NCI-H510A treated with DMSO at 0.1 percent for 48 hours (cell line): ENCODE measurements at places on chromosomes 5 and 9.

DNA sequence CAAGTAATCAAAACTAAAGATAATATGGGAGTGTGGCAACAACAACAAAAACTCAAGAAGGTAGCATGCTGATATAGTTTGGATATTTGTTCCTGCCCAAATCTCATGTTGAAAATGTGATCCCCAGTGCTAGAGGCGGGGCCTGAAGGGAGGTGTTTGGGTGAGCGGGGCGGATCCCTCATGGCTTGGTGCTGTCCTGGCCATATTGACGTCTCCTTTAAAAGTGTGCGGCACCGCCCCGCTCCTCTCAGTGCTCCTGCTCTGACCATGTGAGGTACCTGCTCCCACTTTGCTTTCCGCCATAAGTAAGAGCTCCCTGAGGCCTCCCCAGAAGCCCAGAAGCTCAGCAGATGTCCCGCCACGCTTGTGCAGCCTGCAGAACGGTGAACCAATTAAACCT lies 25.6 kb downstream of the MED27 start:
- peak; percentile 59 for DNase-seq

DNA sequence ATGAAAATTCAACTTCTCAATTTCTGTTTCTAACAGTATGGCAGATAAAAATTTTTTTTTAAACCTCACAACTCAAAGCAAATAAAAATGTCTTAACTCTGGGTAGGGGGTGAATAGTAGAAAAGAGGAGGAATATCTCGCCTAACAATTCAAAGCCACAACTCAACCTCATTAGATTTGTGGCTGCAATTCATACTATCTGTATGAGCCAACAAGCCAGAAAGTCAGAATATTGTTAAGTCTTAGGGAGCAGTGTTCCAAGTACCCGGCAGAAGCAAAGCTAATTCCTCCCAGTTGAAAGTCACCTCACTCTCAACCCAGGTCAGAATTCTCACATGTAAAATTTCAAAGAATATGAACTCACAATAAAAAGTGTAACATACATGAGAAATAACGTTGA lies 15.0 kb downstream of the PJA2 start:
- DNase-seq, result no peak

GRCh38 chr5:172920447-172920849 lies 38.8 kb upstream of the RPL26L1 start:
- no peak for DNase-seq

DNA sequence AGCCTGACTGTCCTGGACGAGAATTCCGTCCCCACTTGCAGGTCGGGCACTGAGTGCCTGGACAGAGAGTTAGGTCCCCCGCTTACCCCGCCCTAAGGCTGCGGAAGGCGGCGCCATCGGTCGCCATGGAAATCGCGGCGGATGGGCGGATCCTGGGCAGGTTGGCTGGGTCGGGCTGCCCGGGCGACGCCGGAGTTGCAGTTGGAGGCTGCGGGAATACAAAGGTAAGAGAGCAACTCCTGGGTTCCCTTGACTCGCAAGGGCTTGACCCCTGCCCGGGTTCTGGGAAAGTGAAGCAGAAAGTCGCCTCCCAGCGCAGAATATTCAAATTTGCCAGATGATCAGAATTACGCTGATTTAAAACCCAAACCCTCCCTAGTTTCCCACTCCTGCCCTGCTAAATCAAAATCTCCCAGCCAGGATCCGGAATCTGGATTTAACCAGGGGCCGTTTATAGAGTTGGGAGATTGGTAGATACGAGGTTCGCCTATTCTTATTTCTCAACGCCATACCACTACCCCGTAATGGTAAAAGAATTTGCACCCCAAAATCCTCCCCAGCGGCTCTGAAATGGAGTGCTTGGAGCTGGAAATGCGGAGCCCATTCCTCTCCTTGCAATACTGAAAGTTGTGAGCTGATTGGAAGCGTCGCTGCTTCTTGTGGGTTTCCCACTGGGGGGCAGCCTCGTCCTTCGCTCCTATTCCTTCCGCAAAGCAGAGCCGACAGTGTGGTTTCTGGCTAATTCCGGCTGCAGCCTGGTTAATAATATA lies 156.4 kb upstream of the RASEF start:
- DNase-seq, result peak; percentile 86

- DNase-seq, result no peak
These were observed 2227.5 kb upstream of the C9orf72 start for GRCh38 chr9:29800821-29801220.

- no peak for DNase-seq
These were observed 29.9 kb downstream of the TMC1 start for GRCh38 chr9:72551306-72551705.

DNA sequence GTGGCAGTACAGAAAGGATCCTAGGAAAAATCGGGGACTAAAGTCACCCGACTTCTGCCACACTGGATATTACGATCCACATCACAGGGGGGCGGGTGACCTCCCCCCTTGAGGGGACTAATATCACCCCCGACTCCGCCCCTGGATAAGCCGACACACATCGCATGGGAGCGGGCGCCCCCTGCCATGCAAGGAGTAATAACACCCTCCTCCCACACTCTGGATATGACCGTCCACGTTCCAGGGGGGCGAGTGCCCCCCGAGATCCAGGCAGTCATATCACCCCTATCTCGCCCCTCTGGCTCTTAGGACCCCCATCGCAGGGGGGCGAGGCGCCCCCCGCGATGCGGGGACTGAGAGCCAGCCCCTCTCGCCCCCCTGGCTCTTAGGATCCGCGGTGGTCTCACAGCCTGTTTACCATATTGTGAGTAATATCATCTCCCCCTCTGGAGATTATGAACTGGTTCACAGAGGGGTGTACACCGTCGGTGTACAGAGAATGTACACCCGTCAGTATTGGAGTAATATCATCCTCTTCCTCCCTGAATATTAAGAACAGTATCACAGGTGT lies 423.0 kb downstream of the DIRAS2 start:
- no peak for DNase-seq

DNA sequence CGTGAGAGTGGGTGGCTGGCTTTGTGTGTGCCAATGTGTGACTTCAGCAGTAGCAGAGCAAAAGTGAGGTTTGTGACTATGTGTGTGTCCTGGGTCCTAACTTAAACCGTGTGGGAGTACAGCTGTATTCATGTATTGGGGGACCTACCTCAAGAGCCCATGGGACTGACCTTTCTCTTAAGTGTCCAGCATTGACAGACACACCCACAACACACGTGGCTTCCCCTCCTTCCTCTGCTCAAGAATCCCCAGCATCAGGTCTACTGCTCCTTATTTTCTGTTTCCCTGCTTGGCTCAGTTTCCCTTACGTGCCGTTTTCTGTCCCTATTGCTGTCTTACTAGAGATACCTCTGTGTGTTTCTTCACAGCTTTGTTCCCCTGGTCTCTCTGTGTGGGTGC lies 616 bp downstream of the IL11RA start:
- no peak for DNase-seq

DNA sequence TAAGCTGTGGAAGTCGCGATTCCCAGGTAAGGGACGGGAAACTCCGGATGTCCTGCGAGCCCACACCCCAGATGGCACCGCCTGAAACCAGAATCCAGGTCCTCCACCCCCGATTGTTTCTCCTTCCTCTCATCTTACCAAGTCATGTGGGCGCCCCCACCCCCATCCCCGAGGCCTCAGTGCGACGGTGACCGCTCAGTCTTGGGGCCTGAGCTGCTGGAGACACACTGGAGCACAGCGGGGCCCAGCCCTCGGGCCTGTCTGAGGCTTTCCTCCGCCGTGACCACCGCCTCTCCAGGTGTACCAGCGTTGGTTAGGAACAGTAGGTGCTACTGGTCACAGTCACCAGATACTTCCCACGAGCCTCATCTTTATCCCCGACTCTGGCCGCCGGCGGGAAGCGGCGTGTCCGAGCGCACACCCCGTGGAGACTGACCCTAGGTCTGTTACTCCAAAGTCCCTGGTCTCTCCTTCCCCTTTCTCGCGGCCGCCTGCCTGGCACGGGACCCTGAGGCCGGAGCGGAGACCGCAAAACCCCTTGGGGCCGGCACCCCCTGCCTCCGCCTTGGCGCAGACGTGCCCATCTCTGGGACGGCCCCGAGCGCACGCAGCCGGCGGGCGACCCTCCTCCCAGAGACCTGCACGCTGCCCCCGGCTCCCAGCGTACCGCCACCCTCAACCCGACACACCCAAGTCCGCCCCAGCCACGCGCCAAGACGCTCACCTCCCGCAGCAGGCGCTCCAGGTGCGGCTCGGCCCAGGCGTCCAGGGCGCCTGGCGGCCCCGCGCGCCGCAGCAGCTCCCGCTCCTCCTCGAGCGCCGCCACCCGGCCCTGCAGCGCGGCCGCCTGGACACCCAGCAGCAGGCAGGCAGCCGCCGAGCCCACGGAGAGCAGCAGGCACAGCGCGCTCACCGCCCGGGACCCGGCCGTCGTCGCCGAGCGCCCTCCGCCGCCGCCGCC lies 733 bp downstream of the COL23A1 start:
- no peak for DNase-seq

DNA sequence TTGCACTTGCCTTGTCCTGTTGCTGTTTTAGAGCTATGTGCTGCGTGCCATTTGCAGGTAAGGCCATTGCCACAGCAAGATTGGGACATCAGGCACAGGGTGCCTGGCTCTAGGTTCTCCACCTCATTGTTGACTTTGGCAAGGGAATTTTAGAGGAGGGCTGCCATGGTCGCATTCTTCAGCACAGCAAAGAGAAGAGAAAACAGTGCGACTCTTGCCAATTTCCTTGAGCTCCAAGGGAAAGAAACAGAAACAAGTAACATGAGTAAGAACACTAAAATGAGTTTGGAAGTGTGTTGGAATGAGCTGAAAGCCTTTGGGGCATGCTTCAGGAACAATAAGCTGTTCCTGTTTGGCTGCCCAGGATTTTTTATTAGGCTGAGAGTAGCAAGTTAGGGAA lies 188.1 kb upstream of the IL12B start:
- DNase-seq, result no peak

DNA sequence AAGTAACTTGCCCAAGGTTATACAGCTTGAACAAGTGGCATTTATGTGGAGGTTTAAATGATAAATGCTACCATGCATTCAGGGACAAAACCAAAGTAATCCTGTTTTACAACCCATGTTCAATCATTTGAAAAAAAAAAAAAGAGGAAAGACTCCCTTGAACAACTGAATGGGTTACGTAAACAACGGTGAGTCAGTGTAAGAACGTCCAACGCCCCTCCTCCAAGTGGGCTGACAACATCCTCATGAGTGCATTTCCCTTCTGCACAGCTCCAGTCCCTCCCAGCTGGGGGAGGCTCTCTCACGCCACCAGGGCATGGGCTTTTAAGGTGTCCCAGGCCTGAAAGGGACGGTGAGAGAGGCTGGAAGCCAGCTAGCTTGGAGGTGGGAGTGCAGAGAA lies 90.0 kb downstream of the PRRT1B start:
- DNase-seq, result peak; percentile 59

- no peak for DNase-seq
These were observed 2.0 kb upstream of the RALGDS start for GRCh38 chr9:133122935-133123611.

DNA sequence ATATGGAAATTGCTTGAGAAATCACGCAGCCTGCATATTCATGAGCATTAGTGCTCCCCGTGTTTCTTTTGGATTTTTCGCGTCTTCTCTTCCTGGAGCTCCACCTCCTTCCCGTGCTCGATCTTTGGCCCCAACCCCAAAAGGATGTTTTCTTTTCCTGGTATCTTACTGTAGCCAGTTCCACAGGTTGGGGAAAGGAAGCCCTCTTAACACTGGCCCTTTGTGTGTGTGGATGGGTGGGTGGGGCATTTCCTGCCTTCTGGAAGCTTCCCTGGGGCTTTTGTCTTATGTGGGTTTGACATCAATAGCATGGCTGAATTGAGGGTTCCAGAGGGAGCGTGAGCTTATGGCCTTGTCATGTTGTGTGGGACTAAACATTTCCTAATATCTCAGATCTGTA lies 21.9 kb downstream of the STXBP1 start:
- no peak for DNase-seq

DNA sequence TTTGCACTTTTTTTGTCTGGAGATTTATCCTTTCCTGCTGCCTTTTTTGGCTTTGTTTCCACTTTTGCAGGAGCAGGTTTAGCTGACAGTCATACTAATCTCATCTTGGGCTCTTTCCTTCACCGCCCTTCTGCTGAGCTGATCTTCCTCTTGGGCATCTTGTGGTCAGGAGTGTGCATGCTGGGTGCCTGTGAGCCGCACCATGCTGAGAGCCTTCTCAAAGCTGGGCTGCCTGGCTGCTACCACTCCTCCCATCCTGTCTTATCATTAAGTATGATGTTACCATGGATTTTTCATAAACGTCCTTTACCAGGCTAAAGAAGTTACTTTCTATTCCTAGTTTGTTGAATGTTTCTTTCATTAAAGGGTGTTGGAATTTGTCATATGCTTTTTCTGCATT lies 49.5 kb upstream of the MCCC2 start:
- no peak for DNase-seq

DNA sequence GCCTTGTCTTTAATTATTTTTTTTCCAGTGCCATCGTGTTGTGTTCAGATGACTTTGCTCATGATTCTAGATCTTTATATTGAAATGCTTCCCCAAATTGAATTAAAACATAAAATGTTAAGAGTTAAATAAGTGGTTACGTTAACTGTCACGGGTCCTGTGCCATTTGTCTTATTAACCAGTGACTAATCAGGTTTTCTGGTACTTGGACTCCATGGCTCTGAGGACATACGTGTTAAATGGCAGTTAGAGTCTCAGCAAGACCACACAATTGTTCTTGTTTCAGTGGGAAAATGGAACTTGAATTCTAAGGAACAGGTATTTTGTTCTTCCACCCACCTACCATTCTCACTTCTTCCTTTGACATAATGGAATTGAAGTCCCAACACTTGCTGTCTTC lies 32.8 kb downstream of the ENTREP1 start:
- no peak for DNase-seq

DNA sequence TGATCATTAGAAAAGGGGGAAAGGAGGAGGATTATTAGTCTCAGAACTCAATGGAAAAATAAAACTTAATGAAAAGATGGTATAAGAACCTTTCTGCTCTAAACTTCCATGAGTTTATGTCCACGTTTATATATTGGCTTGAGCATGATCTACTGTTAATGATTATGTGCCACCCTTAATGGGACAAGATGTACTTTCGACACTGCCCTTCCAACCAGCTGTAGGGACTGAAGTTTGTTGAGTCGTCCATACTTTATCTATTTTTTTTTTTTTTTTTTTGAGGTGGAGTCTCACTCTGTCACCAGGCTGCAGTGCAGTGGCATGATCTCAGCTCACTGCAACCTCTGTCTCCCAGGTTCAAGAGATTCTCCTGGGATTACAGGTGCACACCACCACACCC lies 25.0 kb upstream of the GABRP start:
- DNase-seq, result no peak

DNA sequence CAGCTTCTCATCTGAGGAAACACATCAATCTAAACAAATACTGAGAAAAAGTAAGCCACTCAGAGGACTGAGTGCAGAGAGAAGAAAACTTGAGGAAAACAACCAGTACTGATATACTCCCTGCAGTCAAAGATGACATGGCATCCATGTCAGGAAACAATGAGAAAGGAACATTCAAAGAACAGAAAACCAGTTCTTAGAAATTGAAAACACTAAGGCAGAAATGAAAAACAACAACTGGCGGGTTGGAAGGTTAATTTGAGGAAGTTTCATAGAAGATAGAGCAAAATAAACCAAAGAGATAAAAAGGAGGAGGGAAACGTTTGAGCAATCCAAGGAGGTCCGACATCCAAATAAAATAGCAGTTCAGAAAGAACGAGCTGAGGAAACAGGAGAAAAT lies 475.2 kb downstream of the HINT1 start:
- no peak for DNase-seq

GRCh38 chr5:160539431-160539830 lies 117.8 kb downstream of the PTTG1 start:
- no peak for DNase-seq

GRCh38 chr9:130307667-130307943 lies 42.0 kb downstream of the HMCN2 start:
- no peak for DNase-seq
